ENCODE measurements at places on chromosomes 3 and 15.
A peak's percentile ranks its signal among the peaks of the same experiment; 100 is the strongest.

DNA sequence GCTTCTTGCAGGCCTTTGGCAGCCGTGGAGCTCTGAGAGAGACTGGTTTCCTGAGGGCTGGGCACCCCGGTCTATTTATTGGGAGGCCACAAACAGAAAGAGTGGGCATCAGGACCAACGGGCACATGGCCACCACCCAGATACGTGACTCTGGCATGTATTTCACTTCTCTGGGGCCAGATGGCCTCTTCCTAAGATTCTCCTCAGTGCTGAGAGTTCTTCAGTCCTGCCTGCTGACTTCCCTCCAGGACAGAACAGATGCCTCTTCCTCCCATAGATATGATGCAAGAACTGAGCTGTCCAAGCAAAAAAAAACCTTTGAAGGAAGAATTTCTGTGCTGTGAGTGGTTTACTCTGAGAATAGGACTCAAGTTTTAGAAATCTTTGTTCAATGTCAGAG is 107.7 kb downstream of the IGF2BP2 start:
- DNase-seq: no peak

- peak; percentile 69 for DNase-seq
Measured at GRCh38 chr15:60576044-60576443, 97.1 kb upstream of the ICE2 start.

GRCh38 chr3:21158861-21159542 is 592.0 kb downstream of the ZNF385D start:
- DNase-seq: no peak

DNA sequence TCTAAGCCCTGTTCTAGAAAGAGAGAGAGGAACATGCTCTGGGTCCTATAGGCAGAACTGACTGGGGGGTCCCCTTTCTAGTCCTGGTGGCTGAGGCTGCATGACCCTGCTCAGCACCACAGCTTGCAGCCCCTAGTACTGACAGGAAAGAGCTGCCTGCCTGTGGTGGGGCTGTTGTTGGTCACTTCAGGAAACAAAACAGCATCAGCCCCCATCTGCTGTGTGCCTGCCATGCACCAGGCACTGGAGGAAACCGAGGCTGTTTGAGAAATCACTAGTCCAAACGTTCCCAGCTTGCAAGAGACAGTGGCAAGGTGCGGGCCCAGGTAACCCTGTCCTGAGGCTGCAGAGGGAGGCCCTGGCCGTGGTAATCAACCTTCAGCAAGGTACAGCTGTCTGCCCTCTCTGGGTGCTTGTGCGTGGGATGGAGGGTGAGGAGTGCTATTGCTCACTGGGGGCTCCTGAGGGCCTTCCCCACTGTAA is 90.6 kb downstream of the IQSEC1 start:
- no peak for DNase-seq

- peak; percentile 73 for DNase-seq
Measured at GRCh38 chr3:99884484-99884883, 66.8 kb downstream of the CMSS1 start.

DNA sequence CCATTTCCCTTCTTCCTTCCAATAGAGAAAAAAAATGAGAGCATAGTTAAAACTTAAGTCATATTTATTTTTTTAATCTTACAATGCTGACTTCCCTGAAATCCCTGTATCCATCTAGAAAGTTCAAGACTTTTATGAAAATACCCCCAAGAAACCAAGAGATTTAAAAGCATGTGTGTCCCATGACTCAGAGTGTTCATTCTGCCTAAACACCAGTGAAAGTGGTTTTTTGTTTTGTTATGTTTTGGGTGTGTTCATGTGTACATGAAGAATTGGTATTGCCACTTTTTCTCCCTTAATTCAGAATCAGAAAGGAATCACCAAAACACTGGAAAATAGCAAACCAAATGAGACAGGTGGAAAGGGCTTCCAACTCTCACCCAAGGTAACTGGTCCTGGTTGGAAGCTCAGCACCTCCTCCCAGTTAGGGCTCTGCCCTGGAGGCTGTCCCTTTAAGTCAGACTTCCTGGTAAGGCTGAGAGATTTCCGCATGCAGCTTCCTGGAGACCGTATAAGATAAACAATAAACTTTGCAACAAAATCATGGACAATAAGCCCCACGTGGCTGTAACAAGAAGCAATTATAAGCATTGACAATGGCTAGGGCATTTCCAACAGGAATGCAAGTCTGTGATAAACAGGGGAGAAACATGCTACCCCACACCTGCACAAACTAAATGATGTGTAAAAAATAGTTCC is 121.9 kb upstream of the ARHGEF3 start:
- DNase-seq: no peak

DNA sequence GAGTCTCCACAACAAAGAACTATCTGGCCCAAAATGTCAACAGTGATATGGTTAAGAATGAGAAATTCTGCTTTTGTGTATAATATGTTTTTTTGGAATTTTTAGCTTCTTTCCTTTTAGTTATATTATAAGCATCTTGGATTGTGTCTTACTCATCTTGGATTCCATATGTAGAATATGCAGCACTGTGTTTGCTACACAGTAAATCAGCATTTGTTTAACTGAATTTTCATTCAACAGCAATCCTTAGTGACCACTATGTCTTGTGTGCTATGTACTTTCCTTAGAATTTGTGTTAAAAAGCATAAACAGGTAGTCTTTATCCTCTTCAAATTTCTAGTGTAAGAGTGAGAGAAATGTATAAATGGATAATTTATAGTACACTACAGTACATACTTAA is 18.2 kb upstream of the TMEM207 start:
- no peak for DNase-seq

DNA sequence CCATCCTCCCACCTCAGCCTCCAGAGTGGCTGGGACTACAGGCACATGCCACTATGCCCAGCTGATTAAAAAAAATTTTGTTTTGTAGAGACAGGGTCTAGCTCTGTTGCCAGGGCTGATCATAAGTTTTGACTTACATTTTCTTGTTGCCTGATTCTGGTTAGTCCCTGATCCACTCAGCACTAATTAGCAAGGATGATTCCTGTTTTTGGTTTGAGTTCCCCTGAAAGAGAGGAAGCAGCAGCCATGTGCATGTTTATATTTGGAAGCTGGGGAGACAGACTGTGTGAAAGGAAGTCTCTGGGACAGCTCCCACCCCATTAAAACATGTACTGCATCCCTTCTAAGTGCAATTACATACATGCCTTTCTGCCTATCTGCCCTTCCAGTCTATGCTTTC is 3.6 kb upstream of the NCK1 start:
- DNase-seq: no peak

- DNase-seq: peak; percentile 7
Measured at GRCh38 chr3:57331078-57331610, 38.7 kb upstream of the ASB14 start.

- no peak for DNase-seq
Measured at GRCh38 chr3:30011237-30011803, 595.1 kb upstream of the TGFBR2 start.

DNA sequence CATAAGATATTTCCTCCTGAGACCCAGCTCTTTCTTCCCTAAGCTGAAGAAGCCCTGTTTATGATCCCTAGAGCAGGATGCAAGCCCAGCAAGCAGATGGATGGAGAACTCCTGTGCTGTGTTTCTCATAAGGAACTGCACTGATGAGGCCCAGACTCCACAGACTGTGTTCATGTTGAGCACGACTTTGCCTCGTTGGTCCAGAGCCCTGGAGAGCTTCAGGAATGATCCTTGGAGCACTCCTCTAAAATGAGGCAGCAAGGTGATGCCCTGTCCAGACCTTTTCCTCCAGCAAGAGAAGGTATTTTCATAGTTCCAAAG is 83.8 kb downstream of the MYLK start:
- DNase-seq: no peak

DNA sequence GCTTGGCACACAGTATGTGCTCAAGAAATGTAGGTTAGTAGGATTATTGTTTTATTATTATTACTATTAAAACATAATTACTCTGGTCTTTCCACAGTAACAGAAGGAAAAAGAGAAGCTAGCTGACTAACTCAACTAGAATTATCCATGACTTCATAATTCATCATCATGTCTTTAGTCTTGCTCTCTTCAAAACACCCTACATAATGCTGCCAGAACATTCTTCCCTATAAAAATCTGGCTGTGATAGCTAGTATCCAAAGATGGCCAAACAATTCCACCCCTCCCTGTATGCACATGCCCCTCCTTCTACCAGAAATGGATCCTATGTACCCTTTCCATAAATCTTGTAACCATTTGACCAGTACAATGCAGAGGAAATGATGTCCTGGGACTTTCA is 48.8 kb upstream of the SRGAP3 start:
- DNase-seq: no peak

DNA sequence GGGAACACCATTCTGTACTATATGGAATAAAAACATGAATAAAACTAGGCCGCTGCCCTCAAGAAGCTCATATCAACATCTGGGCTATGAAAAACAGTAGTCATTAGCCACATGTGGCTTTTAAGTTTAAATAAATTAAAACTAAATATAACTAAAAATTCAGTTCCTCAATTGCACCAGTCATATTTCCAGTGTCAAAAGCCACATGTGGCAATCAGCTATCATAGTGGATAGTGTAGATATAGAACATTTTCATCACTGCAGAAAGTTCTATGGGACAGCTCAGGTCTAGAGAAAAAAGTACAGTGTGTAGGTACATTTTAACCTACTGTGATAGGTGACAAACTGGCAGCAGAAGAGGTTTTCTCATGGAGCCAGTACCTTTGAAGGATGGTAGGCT is 261.4 kb downstream of the FOXP1 start:
- DNase-seq: no peak

DNA sequence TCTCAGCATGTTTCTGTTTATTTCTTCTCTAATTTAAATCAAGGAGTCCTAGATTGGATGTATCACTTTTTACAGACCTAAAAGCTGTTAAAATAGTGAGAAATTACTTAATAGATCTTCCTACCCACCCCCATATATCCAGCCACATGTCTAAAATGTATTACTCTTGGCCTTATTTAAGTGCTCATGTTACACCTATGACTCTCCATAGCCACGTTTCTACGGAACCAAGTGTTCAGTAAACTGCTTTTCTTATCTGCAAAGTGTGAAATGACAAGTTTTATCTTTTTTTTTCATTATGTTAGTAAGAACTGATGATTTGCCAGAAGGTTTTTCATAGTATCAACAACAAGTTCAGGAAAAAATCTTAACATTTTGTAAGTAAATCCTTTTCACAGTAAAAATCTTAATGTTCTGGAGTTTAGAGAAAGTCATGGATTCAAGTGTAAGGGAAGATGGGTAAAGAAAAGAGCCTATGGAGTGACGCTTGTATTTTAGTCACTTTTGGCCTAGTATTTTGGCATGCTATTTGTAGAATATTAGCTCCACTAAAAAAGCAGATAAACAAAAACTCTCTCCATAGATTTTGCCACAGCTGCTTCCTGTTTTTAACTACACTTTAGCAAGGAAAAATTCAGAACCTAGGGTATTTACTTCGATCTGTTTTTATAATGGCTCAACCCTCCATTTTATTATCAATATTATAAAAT is 41.2 kb upstream of the IGSF10 start:
- DNase-seq: no peak

GRCh38 chr3:111667621-111668239 is 72.6 kb upstream of the ZBED2 start:
- no peak for DNase-seq

DNA sequence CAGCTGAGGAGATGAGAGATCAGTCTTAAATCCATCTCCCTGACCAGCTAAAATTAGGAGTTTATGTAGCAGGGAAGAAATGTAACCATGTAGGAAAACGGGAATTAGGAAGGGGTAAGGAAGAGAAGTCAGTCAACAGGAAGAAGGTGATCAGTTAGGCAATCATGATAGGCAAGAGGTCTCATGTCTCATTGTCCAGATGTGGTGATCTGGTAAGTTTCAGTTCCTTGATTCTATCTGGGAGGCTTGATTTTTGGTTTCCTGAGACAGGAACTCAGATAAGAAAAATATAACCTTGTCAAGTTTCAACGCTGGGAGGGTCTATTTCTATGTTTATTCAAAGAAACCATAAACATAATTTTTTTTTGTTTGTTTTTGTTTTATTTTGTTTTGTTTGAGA is 40.3 kb upstream of the TBC1D5 start:
- DNase-seq: no peak

DNA sequence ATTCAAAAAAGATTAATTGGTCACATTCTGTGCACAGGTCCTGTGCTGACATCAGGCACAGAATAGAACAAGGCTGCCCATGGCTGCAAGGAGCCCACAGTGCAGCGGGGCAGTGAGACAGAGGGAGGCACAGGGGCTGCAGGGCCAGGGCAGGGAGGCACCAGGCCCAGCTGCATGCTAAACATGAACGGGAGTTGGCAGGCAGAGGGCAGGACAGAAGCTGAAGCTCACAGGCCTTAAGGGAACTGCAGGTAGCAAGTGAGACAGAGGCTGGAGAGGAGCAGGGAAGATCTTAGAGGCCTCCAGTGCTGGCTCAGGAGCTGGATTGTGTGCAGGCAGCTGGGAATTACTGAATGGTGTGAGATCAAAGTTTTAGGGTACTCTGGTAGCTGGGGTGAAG is 26.2 kb downstream of the IDH3A start:
- no peak for DNase-seq

GRCh38 chr15:101539492-101539891 is 50.0 kb upstream of the PCSK6 start:
- DNase-seq: no peak

DNA sequence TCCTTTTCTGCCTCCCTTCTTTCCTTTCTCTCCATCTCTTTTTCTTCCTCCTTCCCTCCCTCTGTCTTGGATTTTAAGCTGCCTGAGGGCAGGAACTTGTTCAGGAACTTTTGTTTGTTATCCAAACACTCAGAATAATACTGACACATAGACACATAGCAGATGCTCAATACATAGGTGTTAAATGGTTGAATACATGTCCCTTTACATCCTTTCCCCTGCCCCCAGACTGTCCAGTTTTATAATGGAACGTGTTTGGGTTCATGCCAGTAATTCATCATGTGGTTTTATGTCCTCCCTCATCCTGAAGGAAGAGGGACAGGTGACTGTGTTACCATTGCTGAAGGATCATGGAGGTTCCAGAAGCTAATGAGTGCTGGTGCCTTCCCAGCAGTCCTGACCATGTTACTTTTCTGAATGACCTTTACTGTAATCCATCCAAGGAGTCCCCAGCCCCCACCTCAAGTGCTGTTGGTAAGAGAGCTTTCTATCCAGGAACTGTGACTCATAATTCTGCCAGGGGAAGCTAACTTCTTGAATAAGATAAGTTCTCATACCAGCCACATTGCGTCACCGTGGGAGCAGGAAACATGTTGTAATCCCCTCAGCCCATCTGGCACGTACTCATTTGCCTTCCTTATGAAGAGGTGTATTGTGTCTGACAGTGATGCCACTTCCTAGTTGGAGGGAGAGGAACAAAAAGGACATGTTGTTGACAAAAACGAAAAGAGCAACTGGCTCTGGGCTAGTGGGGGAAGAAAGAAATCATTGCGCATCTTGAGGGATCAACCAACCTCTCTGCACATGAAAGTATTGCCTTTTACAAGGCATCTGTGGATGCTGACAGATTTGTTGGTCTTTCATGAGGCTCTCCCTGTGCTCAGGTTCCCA is 52.4 kb downstream of the IL1RAP start:
- DNase-seq: peak; percentile 98

- no peak for DNase-seq
Measured at GRCh38 chr3:147139341-147139740, 267.0 kb downstream of the ZIC4 start.

GRCh38 chr3:42179110-42179725 is 86.8 kb downstream of the CCK start:
- peak; percentile 83 for DNase-seq
